Stimulated activated CD8-positive, alpha-beta memory T cell treated with anti-CD3 and anti-CD28 coated beads, Interleukin-4, amount 100 ng/mL, for 1 hour (primary cell): ENCODE measurements at places on chromosomes 13 and 19.

DNA sequence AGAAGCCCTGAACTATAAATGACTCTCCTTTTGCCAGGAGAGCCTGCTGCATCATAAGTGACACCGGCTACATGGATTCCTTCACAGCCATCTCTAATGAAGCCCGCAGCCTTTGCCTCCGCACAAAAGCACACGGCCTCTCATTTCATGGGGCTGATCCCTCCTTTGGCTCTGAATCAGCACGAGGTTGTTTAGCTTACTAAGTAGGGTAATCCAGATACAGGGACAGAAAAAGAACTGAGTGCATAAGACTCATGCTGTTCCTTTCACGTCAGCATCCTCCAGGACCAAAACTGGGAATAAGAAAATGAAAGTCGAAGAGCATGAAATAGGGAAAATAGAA is 136.3 kb downstream of the DCT start:
- DNase-seq, result no peak

- no peak for DNase-seq
Measured at GRCh38 chr19:3547301-3547731, 8.3 kb downstream of the TEKTIP1 start.

GRCh38 chr13:28967029-28967915 is 147.1 kb downstream of the MTUS2 start:
- no peak for DNase-seq

DNA sequence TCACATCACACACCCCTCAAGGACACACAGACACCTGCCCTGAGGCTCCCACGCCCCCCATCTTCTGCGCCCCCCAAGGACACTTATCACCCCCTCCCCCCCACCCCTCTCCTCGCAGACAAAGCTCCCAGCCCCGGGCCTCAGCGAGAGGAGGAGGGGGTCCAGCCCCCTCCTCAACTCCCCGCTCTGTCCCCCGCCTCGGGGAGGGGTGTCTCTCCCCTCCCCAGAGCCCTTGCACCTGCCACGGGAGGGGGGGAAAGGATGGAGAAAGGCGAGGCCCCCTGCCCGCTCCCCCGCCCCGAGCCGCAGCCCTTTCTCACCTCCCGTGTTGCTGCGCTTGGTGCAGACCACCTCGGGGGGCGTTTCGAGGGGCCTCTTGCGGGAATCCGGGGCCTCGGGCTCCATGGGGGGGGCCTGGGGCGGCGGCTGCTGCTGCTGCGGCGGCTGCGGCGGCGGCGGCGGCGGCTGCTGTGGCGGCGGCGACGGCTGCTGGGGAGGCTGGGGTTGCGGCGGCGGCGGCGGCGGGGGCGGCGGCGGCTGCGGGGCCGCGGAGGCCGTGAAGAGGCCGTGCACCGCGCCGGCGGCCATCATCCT is 621 bp downstream of the NOVA2 start:
- no peak for DNase-seq

DNA sequence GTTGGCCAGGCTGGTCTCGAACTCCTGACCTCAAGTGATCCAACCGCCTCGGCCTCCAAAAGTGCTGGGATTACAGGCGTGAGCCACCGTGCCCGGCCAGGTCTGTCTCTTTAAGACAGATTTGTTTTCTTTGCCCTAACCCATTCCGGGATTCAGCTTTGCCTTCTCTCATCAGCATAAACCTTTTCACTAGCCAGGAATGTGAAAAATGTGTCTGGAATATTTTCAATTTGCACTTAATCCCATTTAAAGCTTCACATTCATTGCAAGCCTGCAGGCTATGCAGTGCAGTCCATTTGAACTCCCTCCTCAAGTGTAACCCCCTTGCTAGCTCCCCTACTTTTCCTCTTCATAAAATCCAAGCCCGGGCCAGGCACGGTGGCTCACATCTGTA is 880 bp upstream of the TMEM160 start:
- DNase-seq, result no peak

- no peak for DNase-seq
Measured at GRCh38 chr19:4591320-4591719, 31.8 kb upstream of the SEMA6B start.

GRCh38 chr13:95221971-95222732 is 79.1 kb downstream of the ABCC4 start:
- DNase-seq, result no peak

- DNase-seq, result no peak
Measured at GRCh38 chr19:35753634-35754369, 3.0 kb downstream of the HSPB6 start.

DNA sequence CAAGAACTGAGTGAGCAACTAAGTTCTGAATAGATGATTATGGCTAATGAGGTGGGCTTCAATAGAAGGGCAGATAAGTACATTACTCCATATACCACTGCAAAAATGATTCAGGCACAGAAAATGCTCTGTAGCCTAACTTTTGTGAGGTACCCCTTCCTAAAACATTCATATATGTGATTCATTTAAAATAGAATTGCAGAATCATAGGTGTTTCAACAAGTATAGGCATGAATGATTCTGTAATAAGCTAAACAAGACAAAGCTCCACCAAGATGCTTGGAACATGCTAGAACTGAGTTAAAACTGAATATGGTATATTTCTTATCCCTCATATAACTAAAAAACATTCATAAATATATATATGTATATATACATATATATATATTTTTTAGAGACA is 12.1 kb downstream of the KBTBD7 start:
- no peak for DNase-seq

- DNase-seq, result peak; percentile 33
Measured at GRCh38 chr19:48290771-48291488, 21.0 kb downstream of the ZNF114 start.

GRCh38 chr13:64420181-64420580 is 2810.0 kb downstream of the PCDH9 start:
- no peak for DNase-seq
